Activated CD4-positive, alpha-beta T cell treated with anti-CD3 and anti-CD28 coated beads, Interleukin-2, amount 50 U/mL, for 16 hours (primary cell): ENCODE measurements at places on chromosomes 1 and 21.

GRCh38 chr1:225418598-225418997 lies 9.2 kb downstream of the LBR start:
- no peak for DNase-seq

- no peak for DNase-seq
These were observed 6.6 kb downstream of the EIF3I start for GRCh38 chr1:32228771-32229170.

GRCh38 chr1:120178799-120179756 lies 2.8 kb upstream of the SEC22B start:
- DNase-seq, result no peak

DNA sequence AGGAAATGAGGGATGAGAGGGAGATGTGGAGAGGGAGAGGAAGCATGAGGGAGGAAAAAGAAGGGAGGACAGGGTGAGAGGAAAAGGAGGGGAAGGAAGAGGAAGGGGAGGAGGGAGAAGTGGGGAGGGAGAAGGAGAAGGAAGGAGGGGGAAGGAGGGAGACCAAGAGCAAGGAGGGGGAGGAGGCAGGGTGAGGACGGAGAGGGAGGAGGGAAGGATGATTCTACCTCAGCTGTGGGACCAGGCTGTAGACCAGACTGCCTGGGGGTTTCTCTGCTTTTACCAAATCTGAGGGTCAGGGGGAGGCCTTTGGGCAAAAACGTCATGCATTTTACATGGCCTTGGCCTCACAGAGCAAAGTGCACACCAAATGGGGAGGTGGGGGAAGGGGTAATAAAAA lies 94.5 kb downstream of the KCND3 start:
- DNase-seq, result no peak
